Stomach (tissue), 19 donors: ENCODE measurements at places on chromosomes 7 and 10.
A peak's percentile ranks its signal among the peaks of the same experiment; 100 is the strongest.

- no peak for DNase-seq
Observed at GRCh38 chr7:85716353-85716752, 529.5 kb upstream of the SEMA3D start.

- DNase-seq: peak; percentile 67
Observed at GRCh38 chr7:31122649-31123058, 70.5 kb downstream of the ADCYAP1R1 start.

DNA sequence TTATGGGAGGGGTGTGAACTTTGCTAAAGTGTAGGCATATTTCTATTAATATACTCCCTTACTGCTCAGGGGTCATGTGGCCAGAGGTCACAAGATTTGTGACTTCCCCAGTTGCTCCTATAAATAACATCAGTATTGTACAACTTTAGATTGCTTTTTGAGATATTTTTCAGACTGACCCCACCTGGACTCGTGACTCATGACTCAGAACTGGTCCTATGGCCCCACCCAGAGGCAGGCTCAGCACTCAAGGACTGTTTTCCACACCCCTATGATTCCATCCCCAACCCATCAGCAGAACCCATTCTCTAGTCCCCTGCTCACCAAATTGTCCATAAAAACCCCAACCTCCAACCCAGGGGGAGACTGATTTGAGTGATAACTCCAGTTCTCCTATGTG, 2.7 kb upstream of the CUL2 start:
- DNase-seq: no peak

DNA sequence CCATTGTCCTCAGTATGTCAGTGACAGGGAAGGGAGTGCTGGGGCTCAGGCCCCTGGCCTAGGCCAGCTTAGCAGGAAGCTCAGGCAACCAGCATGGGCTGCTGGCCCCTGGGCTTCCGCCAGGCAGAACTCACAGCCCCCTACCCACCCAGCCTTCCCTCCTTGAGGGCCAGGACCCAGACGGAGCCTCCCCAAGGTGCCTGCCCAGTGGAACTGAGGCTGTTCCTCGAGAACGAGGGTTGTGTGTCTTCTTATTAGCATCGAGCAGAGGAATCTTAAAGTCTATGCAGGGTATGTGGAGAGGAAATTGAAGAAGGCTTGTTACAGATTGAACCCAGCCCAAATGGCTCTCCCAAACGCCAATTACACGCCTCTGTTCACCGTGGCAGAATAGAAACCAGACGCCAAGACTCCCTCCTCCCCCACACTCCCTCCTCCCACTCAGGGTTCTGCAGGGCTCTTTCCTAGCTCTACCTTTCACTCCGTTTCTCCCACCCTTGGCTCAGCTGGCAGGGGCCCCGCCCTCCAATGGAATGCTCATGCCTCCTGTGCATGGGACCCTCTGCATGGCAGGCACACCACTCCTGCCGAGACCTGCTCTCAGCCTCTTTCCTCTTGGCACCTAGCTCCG, 134.4 kb downstream of the ZMIZ1 start:
- DNase-seq: peak; percentile 55
